Body of pancreas (tissue), 4 donors: ENCODE measurements at places on chromosomes 7 and 10. TPM values are rescaled to one million over a fixed set of nuclear protein-coding genes. Genes with fewer than 3 reads are reported as not detected.

DNA sequence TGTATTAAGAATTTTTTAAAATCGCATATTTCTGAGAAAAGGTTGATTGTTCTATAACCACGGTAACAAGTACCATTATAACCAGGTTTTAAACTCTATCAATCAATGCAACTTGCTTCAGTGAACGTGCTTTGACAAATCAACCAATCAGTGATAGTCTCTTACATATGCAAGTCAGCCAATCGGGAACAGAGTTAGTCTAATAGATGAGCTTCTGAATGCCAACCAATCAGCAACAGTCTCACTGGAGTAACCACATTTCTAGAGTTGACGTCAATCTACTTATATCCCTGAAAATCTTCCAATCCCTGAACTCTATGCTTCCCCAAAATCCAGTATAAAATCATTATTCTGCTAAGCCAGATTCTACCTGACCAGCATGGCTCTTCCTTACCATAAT is 44.7 kb upstream of the TRUB1 start:
- no peak for DNase-seq
- H3K36me3 ChIP-seq, result no peaks in the 10 kb centered on the region
- H3K4me3 ChIP-seq, result no peak overlapping the region
- H3K27me3 ChIP-seq, result no peaks in the 10 kb centered on the region
- no peak overlapping the region for H3K27ac ChIP-seq

- no peaks in the 10 kb centered on the region for H3K4me1 ChIP-seq
- DNase-seq, result no peak
- no peaks in the 10 kb centered on the region for H3K36me3 ChIP-seq
These were observed 215.9 kb downstream of the RAB11FIP2 start for GRCh38 chr10:117830787-117831212.

DNA sequence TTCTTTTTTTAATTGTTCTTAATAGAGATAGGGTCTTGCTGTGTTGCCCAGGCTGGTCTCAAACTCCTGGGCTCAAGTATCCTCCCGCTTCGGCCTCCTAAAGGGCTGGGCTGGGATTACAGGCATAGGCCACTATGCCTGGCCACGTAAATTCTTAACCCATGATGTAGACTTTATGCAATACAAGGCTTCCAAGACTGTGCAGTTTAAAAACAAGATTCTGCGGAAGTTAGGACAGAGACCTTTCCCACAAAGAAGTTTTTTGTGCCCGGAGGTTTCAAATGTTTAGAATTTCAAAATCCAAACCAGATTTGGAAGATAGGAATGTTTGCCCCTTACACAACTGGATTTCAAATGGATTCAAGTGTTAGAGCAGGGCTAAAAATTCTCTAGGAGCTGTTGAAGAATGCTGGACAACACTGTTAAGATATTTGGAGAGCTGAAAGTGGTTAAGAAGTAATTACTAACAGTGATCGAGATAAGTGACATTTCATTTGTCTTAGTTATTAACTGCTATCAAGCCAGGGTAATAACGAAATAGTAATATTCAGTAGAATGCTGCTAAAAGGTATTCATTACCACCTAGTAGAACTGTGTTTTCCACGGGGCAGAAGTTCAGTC is 7.4 kb downstream of the APBB1IP start:
- no peaks in the 10 kb centered on the region for H3K4me1 ChIP-seq
- no peak overlapping the region for H3K27ac ChIP-seq
- no peak for DNase-seq
- H3K27me3 ChIP-seq, result no peaks in the 10 kb centered on the region

- no peak for DNase-seq
- H3K4me3 ChIP-seq, result no peak overlapping the region
- H3K4me1 ChIP-seq, result no peaks in the 10 kb centered on the region
- H3K36me3 ChIP-seq, result peaks cover 13% of the 10 kb centered on the region
- no peak overlapping the region for H3K27ac ChIP-seq
- H3K27me3 ChIP-seq, result no peaks in the 10 kb centered on the region
These were observed 42.9 kb downstream of the CCDC186 start for GRCh38 chr10:114131094-114131493.

DNA sequence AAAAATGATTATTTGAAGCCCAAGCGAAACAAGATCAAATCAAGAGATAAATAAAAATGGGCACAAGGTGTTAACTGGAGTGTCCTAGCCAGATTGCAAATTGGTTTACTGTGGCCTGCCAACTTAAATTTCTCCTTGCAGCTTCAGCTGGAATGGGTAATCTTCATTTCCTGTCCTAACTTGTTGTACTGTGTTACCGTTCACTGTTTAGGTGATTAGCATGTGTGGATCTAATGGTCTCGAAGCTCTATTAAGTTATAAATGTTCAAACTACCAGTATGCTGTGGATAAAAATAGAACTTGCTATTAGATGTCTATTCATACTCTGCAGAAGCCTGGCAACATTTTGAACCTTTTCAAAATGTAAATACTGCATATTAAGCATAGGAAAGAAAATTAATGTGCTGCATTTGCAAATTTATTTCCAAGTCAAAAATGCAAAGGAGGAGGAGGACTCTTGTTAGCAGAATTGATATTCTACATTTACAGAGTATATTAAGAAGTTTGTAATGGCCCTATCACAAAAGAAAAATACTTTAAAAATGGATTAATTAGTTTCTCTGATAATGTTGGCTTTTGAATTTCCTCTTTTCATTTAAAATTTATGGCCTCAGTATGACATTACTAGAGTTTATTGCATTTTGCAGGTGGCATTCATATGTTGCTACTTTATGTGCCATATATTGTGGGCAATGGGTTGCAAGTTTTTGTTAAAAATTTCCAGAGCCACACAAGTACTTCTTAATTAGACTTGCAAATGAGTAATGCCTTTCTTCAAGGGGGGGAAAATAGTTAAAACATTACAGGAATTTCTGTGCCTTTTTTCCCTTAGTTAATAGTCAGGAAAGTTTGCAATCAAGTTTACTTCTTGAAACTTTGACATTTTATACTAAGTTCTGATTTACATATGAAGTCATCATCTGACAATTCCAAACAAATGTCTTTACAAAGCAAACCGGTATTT is 92.1 kb downstream of the CABCOCO1 start:
- no peaks in the 10 kb centered on the region for H3K36me3 ChIP-seq
- peaks cover 22% of the 10 kb centered on the region for H3K4me1 ChIP-seq
- H3K27me3 ChIP-seq, result no peaks in the 10 kb centered on the region

DNA sequence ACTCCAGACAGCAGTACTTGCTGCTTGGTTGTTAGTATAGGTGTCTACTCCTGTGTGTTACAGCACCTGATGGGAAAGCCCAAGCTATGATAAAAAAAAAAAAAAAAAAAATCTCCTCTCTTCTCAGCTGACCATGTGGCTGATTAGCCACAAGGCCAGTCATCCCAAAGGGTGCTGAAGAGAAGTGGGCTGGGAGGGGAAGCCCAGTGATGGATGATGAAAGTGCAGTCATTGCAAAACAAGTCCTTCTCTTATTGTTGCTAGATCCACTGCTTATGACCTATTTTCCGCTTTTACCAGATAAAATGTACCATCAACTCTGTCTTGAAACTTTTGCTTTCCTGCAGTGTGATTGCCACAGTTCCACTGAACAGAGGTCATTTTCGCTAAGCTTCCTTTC is 1092.5 kb upstream of the C7orf33 start:
- H3K27ac ChIP-seq, result no peak overlapping the region
- no peaks in the 10 kb centered on the region for H3K4me1 ChIP-seq
- no peak for DNase-seq

The ABCB1 gene
- total RNA-seq, result 2.3 TPM
